ENCODE measurements at places on chromosomes 1 and 21. TPM values are rescaled to one million over a fixed set of nuclear protein-coding genes. Genes with fewer than 3 reads are reported as not detected.

- no peak for DNase-seq
Measured at GRCh38 chr1:212680680-212681389, 18.8 kb downstream of the BATF3 start.

- DNase-seq, result no peak
Measured at GRCh38 chr1:161404051-161404597, 36.4 kb upstream of the CFAP126 start.

DNA sequence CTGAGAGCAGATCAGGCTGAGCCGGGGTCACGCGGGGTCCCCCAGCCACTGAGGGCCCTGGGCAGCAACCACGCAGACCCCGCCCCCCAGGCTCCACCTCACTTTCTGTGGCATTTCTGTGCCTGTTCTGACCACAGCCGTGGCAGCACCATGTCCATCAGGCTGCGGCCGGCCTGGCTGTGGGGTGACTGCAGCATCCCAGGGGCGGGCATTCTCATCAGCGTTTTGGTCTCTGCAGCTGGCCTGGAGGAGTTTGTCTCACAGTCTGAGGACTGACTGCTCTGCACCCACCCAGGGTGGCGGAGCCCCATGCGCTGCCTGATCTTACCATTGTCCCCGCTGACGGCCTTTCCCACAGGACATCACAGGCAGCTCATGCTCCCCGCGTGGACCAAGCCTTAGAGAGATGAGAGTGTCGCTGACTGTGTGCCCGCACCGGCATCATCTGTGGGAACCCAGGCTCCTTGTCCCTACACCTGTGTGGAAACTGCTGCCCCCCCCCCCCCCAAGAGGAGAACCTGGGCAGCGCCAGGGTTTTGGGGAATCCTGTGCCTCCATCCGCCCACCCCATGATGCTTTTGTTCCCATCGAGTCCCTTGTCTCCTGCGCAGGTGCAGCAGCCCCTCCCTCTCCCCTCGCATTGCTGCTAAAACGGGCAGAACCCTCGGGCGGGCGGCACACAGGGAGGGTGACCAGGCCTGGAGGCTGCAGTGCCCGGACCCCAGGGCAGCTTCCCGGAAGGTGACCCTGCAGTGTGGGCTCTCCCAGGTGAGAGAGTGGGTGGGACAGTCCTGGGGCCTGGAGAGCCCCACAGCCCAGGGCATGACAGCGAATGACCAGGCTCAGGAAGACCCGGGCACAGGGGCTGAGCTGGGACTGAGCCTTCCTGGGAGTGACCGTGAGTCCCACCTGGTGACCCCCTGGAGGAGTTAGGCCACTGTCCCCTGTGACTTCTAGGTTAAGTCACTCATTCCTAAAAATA lies 1.8 kb downstream of the KRTAP10-1 start:
- no peak for DNase-seq

GRCh38 chr1:21651214-21652042 lies 17.7 kb downstream of the RAP1GAP start:
- no peak for DNase-seq

GRCh38 chr1:33367485-33368405 lies 46.8 kb upstream of the A3GALT2 start:
- DNase-seq, result peak; percentile 90

The TSPAN2 gene
- total RNA-seq, result 15.1 TPM

The GJB3 gene
- total RNA-seq, result not detected

DNA sequence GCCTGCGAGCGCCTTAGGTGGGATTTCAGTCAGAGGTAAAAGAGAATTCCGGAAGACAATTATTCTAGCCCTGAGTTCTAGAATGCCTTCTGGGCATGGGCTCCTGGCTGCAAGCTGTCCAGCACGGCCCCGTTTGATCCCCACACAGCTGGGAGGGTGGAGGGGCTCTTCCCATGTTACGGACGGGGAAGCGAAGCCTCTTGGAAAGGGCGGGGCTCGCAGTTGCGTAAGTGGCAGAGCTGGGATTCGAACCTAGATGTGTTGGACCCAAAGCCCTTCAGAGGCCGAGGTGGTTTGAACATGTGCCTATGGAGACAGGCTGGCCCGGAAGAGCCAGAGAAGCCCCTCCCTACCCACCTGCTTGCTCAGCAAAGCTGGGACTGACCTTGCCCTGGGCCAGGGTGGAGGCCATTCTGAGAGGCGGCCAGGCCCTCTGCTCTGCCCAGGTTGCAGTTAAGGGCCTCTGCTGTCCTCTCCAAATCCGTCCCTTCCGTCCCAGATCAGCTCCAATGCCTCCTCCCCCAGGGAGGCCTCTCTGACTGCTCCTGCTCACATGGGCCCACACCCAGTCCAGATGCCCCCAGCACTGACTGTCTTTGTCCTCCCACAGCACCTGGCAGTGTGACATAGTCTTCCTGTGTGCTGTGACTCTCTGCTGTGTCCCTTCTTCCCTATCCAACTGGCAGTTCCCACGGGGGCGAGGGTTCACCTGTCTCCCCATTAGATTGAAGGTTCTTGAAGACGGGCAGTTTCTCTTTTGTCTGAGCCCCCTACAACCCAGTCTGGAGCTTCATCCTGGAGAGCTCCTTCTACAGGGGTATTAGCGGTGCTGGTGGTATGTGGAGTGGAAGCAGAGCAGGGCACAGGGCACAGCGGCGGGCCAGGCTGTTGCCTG lies 1.2 kb upstream of the HSPB7 start:
- DNase-seq, result no peak

All from left cardiac atrium (tissue), 4 donors.